Hematopoietic multipotent progenitor cell (in vitro differentiated cells): ENCODE measurements at places on chromosomes 3 and 15. TPM values are rescaled to one million over a fixed set of nuclear protein-coding genes. Genes with fewer than 3 reads are reported as not detected.
A peak's percentile ranks its signal among the peaks of the same experiment; 100 is the strongest.

The NANOGP8 gene
- 0.27 TPM for total RNA-seq

The GTF2E1 gene
- 7.0 TPM for total RNA-seq

The ACTC1 gene
- total RNA-seq: not detected

The FBXO40 gene
- not detected for total RNA-seq

The PLSCR2 gene
- not detected for total RNA-seq

The MORC1 gene
- total RNA-seq: under 0.01 TPM

The SI gene
- not detected for total RNA-seq

The LSAMP gene
- 0.27 TPM for total RNA-seq

GRCh38 chr15:86743283-86743903 is 663.7 kb downstream of the AGBL1 start:
- peak; percentile 11 for DNase-seq

- no peak for DNase-seq
Observed at GRCh38 chr3:127735767-127736693, 63.3 kb downstream of the ABTB1 start.

DNA sequence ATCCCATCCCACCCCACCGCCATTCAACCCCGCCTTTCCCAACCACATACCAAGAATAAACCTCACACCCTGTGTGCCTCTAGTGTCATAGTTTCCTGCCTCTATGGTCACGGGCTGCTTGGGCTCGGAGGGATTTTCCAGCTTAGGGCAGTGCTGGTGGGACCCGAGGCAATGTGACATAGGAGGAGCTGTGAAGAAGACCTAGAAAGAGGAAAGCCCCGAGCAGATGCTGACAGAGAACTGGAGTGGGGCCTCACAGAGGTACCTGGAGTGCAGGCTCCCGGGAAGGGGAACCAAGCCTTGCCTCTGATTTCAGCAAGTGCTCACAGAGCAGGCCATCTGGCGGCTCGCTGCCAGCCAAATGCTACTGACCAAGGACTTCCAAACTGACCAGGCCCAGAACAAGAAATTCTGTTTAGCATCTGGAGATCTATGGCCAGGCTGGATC is 27.5 kb downstream of the BHLHE40 start:
- peak; percentile 33 for DNase-seq

- no peak for DNase-seq
Observed at GRCh38 chr15:70651303-70651845, 112.0 kb downstream of the UACA start.

DNA sequence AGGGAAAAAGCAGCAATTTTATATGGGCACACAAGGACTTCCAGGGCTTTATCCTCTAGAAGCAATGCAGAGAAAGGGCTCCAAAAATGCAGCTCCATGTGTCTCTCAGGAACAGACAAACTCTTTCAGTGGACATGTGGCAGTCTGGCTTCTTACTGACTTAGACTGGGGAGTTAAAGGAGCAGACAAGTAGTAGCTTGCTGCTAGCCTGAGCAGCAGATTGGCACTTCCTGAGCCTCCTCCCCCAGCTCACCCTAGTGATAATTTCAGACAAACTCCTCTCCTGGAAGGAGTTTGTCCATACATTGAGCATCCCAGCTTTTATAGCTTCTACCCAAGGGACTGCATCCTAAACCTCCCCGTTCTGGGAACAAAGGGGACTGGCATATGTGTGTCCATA is 101.7 kb upstream of the MANF start:
- no peak for DNase-seq

- DNase-seq: no peak
Observed at GRCh38 chr15:67024998-67025368, 40.4 kb upstream of the SMAD3 start.

- no peak for DNase-seq
Observed at GRCh38 chr15:46177219-46177618, 542.4 kb downstream of the SQOR start.

DNA sequence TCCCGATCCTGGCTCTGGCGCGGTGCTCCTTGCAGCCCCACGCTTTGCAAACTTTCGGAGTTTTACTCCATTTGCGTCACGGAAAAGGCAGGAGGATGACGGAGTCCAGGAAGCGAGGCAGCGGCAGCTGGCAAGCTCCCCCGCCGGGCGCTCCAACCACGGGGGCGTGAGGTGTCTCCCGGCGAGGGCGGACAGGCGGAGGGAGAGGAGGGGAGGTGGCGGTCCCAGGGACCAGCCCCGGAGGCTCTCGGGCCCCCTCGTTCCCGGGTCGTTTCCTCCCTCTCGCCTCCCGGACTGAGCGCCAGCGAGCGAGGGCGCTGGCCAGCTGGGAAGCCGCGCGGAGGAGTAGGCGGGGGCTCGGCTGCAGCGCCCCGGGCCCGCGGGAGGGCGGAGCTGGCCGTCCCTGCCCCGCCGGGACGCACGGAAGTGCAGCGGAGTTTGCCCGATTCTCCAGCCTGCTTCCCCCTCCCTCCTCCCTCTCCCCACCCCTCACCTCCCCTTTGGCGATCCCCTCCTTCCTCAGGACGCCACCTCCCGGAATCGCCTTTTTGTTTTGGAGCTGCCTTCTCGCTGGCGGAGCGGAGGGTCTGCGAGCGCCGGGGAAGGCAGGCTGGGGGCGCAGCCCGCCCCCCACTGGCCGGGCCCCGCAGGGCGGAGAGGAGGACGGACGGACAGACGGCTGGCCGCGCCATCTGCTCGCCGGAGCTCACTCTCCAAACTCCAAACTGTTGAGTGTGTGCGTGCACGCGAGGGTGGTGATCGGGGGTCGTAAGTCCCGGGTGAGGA is at the start of gene SNX33:
SNX33 (plus strand) TSS at position 543 of the 786 bp plus-strand sequence. CDS start 1,191 bp downstream, outside the sequence.
- peak; percentile 61 for DNase-seq
